Kidney capillary endothelial cell (primary cell): ENCODE measurements at places on chromosomes 4 and X.
A peak's percentile ranks its signal among the peaks of the same experiment; 100 is the strongest.

DNA sequence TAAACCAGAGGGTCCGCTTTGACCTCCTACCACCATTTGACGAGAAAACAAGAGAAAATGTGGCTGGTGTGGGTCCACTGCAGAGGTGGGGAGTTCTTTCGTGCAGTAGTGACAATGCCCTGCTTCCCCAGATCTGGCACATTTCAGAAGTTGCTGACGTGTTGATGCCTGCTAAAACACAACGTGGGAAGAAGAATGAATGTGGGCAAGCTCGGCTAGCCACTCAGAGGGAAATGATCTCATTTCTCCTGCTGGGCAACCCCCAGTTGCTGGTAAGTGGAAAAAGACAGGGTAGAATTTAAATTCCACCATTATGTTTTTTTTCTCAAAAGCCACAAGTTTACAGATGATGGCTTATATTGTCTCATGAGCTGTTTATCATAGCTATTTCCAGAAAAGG, 77.9 kb downstream of the LUZP4 start:
- DNase-seq, result peak; percentile 15

GRCh38 chr4:100797356-100797755, 279.5 kb upstream of the EMCN start:
- no peak for DNase-seq

GRCh38 chr4:154720618-154721267, 23.1 kb upstream of the LRAT start:
- no peak for DNase-seq

DNA sequence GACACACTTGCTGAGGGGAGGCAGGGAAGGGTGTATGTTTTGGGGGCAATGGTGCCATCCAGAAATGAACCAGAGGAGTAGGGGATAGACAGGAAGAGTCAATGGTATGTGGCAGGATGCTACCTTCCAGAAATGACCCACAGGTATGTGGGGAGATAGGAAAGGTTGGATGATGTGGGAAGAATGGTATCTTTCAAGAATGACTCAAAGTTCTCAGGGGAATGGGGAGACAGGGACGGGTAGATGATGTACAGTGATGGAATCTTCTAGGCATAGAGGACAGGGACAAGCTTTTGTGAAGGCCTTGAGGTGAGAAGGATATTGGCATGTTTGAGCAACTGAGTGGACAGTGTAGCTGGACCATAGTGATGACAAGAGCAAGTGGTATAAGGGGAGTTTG, 64.9 kb downstream of the MAOA start:
- DNase-seq, result no peak

DNA sequence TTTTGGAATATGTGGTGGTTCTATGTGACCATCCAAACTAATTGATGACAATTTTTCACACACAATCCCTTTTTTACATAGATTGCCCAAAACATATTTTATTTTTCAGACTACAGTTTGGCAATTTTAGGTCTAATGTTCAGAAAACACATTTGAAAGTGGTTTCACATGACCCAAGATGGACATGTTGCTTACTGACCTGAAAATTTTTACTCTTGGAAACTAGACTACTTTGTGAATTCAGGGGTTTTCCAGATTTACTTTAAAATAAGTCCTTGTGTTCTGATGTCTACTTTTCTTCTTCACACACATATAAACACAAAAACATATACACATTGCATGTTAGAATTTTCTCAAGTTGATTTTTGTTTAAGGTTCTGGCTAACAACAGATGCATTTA, 79.5 kb downstream of the HMGB2 start:
- DNase-seq, result no peak

- no peak for DNase-seq
Observed at GRCh38 chr4:2036327-2036726, 22.8 kb upstream of the NAT8L start.

- no peak for DNase-seq
Observed at GRCh38 chrX:11789809-11790208, 31.8 kb downstream of the MSL3 start.

- DNase-seq, result no peak
Observed at GRCh38 chrX:33324099-33324498, 112.8 kb upstream of the DMD start.

DNA sequence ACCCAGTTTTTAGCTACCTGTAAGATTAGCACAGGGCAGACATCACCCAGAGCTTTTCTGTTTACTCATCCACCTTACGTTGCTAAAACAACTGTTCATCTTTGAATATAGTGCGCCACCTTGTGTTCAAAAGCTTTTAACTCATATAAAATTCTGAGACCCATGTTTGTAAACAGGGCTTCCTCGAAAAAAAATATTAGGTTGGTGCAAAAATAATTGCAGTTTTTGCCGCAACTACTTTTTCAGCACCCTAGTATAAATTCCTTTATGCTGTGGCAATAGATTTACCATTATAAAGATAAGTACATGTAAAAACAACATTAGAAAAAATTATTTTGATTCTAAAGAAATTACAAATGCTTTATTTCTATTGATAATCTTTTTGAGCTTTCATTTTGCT, 147.9 kb downstream of the LRBA start:
- DNase-seq, result peak; percentile 80

GRCh38 chr4:71711044-71711984, 72.6 kb downstream of the GC start:
- no peak for DNase-seq

- DNase-seq, result no peak
Observed at GRCh38 chrX:20205927-20206708, 60.6 kb downstream of the RPS6KA3 start.
